ENCODE measurements at places on chromosomes 3 and 15. TPM values are rescaled to one million over a fixed set of nuclear protein-coding genes. Genes with fewer than 3 reads are reported as not detected.

Gene CPA3
- not detected for total RNA-seq

Gene KLHL6
- not detected for total RNA-seq

Gene LYZL4
- not detected for total RNA-seq

Gene CCRL2
- total RNA-seq, result 0.29 TPM

Gene GLT8D1
- 126 TPM for total RNA-seq

Gene TAGLN3
- 0.87 TPM for total RNA-seq

Gene C2CD4B
- total RNA-seq, result not detected

Gene ASB14
- total RNA-seq, result not detected

Gene PXYLP1
- total RNA-seq, result 9.1 TPM

Gene WDR93
- not detected for total RNA-seq

Gene SLC25A38
- total RNA-seq, result 15.6 TPM

Gene GOLGA6L24
- not detected for total RNA-seq

Gene SAMD7
- not detected for total RNA-seq

Gene SELENOS
- 60.7 TPM for total RNA-seq

Gene CACNA1D
- 0.33 TPM for total RNA-seq

Gene FAM227B
- 6.5 TPM for total RNA-seq

Gene GPR149
- total RNA-seq, result not detected

Gene TGM5
- total RNA-seq, result not detected

Gene CD200R1
- not detected for total RNA-seq

Gene CYP1A1
- not detected for total RNA-seq

Gene CHRM5
- under 0.01 TPM for total RNA-seq

Gene ADAMTS9
- 1.5 TPM for total RNA-seq

Gene MRAS
- 20.1 TPM for total RNA-seq

Gene PLIN1
- total RNA-seq, result 0.50 TPM

Gene BFSP2
- not detected for total RNA-seq

Gene ADIPOQ
- total RNA-seq, result under 0.01 TPM

Gene FBLN2
- 195 TPM for total RNA-seq

Gene TMEM45A
- 50.8 TPM for total RNA-seq

Gene NAALADL2
- 19.7 TPM for total RNA-seq

Gene CCK
- 15.3 TPM for total RNA-seq

Gene HAPLN3
- 0.87 TPM for total RNA-seq

Gene CELSR3
- total RNA-seq, result 3.5 TPM

Gene SCAMP5
- 2.2 TPM for total RNA-seq

Gene WDR72
- not detected for total RNA-seq

Gene EXD1
- total RNA-seq, result not detected

Gene SLC27A2
- not detected for total RNA-seq

Gene GOLGA6B
- not detected for total RNA-seq

Gene IGDCC3
- total RNA-seq, result not detected

Gene DHFR2
- 7.0 TPM for total RNA-seq

Gene EPHA3
- total RNA-seq, result 1.5 TPM

Gene APOD
- total RNA-seq, result 1.6 TPM

All from smooth muscle cell of trachea (primary cell).